NCI-H526 (cell line): ENCODE measurements at places on chromosomes 11 and 22.
A peak's percentile ranks its signal among the peaks of the same experiment; 100 is the strongest.

GRCh38 chr11:88312628-88313027 is 24.9 kb downstream of the CTSC start:
- no peak for DNase-seq

- no peak for DNase-seq
Observed at GRCh38 chr11:12846786-12847615, 162.1 kb upstream of the RASSF10 start.

DNA sequence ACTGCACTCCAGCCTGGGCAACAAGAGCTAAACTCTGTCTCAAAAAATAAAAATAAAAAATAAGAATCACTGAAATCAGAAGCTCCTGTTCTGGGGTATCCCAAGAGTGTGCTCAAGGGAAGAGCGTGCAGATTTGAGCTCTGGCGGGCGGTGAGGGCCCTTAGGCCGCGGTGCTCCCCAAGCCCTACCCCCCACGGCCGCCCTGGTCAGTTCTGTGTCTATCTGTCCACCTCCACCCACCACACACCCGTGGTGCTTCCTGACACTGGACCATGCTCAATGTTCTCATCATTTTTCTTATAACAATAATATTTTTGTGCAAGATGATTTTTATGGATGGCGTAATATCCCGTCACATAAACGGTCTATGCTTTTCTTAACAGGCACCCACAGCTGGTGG is 71.1 kb downstream of the RTL6 start:
- DNase-seq: no peak

GRCh38 chr11:933142-933851 is 7.6 kb downstream of the AP2A2 start:
- DNase-seq: no peak

GRCh38 chr11:2687223-2687530 is 12.6 kb downstream of the KCNQ1OT1 start:
- DNase-seq: no peak

GRCh38 chr11:103637295-103637694 is 399.1 kb upstream of the DDI1 start:
- no peak for DNase-seq

DNA sequence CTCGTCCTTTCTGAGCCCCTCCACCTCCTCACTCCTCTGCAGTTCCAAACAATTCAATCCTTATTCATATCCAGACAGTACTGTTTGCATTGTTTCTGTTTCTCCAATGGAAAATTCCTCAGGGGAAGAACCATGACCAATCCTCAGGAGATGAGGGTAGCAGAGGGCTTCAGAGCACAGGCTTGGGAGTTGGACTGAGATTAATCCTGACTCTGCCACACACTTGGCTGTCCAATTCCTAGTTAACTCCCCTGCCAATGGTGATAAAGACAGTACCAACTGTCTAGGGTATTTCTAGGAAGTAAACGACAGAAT is 58.0 kb downstream of the MICAL3 start:
- no peak for DNase-seq

DNA sequence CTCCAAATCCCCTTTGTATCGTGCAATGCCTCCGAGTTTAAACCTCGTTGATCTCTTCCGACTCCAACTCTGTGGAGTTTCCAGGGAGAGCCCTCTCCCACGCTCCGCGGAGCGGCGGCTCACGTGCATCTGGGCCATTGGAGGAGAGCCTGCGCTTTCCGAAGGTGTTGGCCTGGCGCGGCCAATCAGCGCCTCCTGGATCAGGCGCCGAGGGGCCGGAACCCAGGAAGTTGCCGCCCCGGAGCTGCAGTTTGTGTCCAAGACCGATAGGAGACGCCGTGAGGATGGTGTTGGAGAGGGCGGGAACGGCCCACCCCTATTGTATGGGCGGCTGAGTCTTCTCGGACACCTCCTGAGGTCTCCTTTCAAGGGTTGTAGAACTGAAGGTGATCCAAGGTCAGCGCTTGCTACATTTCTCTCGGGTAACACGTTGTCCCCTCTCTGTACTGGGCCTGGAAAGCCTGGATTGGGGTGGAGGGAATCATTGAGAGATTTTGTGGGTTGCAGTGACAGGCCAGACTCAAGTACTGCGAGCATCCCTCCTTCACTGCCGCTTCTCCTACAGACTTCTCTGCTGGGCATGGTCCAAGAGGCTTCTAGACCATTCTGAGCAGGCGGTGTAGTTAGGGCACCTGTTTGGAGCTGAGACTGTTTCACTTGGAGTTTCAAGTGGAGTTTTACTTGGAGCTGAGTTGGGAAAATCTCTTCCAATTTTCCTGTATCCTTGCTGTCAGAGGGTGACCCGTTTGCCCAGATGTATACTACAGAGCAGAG is 1.7 kb downstream of the ADAMTS15 start:
- peak; percentile 74 for DNase-seq

DNA sequence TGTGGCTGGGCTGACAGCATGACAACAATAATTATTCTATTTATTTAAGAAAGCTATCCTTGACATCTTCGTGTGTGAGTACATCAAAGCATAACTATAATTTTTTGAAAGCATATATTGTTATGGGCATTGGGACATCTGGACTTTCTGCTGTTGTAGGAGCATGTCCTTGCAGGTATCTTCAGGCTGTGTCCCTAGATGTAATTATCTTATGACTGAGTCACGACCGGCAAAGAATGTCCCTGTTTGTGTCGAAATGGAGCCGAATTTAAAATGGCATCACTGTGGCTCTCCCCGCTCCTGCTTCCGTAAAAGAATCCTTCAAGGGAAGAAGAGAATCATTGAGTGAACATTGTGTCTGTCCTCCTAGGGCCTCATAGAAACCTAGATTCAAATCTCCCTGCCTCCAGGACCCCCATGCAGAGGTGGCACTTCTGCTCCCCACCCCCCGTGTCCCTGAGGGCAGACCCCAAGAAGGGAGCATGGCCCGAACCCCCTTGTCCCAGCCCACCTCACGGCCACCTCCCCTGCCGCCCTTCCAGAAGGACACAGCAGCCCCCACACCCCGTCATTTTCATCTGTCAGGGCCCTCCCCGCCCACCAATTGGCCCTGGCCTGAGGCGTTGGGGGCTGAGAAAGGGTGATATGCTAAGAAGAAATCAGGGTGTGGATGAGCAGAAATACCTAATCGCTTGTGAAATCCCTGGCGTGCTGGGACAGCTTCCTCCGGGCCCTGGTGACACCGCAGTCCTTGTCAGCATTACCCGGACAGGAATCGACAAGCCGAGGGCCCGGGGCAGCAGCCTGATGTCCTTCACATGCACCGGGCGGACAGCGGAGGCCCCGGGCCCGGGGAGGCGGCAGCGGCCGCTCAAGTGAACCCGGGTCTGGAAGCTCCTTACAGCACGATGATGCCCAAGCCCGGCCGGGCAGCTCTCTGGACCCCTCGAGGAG is 48.6 kb upstream of the SLC22A12 start:
- no peak for DNase-seq

- no peak for DNase-seq
Observed at GRCh38 chr11:10893714-10894151, 35.9 kb upstream of the ZBED5 start.

GRCh38 chr22:49053578-49053977 is 774.1 kb downstream of the BRD1 start:
- DNase-seq: peak; percentile 6

DNA sequence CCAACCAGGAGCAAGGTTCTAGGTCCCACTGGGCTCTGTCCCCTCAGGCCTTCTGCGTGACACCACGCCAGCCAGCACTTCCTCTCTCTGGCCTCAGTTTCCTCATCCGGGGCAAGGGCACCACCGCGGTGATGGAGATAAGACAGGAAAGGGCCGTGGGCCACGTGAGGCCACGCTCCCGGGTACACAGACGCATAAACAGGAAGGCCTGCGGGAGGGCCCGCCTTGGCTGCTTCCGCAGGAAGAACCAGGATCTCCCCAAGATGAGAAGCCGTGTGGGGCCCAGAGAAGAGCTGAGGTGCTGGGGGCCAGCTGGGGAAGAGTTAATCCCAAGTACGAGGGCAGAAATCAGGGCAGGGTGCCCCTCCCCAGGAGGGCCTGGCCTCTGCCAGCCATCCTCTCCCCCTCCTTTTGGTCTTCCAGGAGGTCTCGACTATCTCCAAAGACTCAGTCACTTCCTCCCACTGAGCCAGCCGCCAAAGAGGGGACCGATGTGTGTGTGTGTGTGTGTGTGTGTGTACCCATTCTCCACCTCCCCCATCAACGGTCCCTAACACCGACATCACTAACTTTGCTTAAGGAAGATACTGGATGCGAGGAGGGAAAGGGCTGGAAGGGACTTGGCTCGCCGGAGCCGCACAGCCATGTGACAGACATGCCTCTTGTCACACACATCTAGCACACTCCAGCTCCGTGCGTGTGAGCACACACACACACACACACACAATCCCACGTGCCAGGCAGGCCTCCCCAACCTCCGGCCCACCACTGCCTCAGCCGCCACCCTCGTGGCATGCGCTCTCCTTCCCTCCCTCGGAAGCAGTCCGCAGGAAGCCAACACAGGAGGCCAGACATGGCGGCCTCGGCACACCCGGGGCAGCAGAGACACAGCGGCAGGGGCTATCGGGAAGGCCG is 1.4 kb downstream of the MFNG start:
- no peak for DNase-seq

- DNase-seq: no peak
Observed at GRCh38 chr11:124935548-124936514, at the start of gene HEPACAM. TSS of gene HEPACAM (minus strand) at chr11:124936047. CDS start at chr11:124936006, 41 bp downstream.

GRCh38 chr11:33924341-33924740 is 32.5 kb upstream of the LMO2 start:
- no peak for DNase-seq

DNA sequence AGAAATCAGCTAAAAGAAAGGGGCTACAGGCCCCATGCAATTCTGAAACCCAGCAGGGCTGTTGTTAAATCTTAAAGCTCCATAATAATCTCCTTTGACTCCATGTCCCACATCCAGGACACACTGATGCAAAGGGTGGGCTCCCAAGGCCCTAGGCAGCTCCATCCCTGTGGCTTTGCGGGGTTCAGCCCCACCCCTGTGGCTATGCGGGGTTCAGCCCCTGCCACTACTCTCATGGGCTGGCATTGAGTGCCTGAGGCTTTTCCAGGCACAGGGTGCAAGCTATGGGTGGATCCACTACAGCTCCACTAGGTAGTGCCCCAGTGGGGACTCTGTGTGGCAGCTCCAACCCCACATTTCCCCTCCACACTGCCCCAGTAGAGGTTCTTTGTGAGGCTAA is 8.7 kb upstream of the ZNF280A start:
- DNase-seq: no peak

- DNase-seq: no peak
Observed at GRCh38 chr22:42419243-42419881, 12.8 kb downstream of the NFAM1 start.

- peak; percentile 5 for DNase-seq
Observed at GRCh38 chr11:24496736-24497725, at the start of gene LUZP2. TSS of gene LUZP2 (plus strand) at chr11:24497053.

GRCh38 chr22:29213493-29213892 is 7.8 kb downstream of the EMID1 start:
- DNase-seq: no peak

GRCh38 chr11:108939135-108939534 is 274.3 kb downstream of the DDX10 start:
- DNase-seq: no peak

GRCh38 chr22:16955081-16955480 is 52.9 kb downstream of the GAB4 start:
- no peak for DNase-seq

- DNase-seq: no peak
Observed at GRCh38 chr11:28223577-28223976, 115.4 kb downstream of the METTL15 start.

- no peak for DNase-seq
Observed at GRCh38 chr11:76717816-76718215, 47.3 kb upstream of the LRRC32 start.

- no peak for DNase-seq
Observed at GRCh38 chr11:2664791-2665525, 34.8 kb downstream of the KCNQ1OT1 start.

DNA sequence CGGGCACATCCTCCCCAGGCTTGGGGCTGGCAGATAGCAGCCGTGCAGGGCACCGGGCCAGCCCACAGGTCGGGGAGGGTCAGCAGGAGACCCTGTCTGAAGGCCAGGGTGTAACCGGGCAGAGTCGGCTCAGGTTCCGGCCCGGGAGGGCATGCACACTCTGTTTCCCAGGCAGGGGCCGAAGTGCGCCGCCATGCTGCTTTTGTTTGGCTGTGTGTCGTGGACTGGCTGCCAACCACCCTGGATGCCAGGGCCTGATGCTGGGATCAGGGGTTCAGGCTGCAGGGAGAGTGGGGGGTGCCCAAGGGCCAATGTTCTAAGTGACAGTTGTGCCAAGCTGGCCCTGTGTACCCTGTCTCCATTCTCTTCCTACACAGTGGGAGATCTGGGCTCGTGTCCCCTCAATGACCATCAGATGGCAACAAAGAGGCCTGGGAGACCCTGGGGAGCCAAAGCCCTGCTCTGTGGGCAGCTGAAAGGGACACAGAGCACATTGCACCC is 120.9 kb upstream of the B3GAT1 start:
- DNase-seq: no peak

DNA sequence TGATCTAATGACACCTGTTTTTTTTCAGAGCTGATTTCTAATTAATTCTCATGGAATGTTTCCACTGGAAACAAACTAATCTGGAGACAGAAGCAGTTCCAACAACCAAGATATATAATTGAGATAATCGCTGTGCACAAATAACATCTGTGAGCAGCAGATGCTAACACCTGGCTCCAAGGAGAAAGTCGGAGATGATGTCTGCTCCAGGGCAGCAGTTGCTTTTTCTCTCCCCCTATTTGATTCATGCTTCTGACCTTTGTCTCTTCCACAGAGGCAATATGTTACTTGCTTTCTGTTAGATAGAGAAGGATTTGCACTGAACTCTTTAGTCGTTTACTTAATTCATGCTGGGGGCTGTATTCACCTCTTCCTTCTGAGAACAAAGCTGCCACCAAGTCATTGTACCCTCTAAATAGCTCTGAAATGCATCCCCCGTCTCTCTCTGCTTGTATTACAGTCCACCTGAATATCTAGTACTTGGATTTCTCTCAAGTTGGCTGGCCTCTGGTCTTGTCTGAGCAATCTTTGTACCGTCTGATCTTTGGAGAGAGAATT is 187.4 kb downstream of the MYO18B start:
- no peak for DNase-seq

GRCh38 chr11:117442869-117443239 is 115.2 kb downstream of the CEP164 start:
- DNase-seq: no peak

DNA sequence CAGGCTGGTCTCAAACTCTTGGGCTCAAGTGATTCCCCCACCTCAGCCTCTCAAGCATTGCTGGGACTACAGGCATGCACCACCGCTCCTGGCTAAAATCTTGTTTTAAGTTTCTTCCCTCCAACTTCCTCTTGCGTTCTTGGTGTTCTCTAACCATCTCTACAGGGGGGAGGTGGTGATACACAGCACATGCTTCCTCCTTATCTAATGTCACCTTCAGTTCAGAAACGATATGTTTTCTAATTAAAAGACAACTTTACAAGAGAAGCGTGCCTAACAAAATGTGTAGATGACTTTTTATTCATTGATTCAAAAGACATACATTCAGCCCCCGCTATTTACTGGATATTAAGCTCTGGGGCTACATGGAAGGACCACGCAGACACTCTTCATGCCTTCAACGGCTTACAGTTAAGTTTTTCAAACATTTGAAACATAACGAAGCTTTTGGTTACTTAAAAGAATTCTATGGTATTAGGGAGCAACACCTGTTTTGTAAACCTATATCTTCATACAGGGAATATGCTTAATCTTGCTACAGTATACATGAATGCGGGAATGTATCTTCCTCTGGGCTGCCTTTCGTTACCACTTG is 933 bp upstream of the DLAT start:
- no peak for DNase-seq

GRCh38 chr11:34408580-34409172 is 30.1 kb upstream of the CAT start:
- no peak for DNase-seq

GRCh38 chr22:22710719-22711531 is 66.5 kb downstream of the GGTLC2 start:
- DNase-seq: no peak

GRCh38 chr22:37677493-37677974 is 2.1 kb downstream of the LGALS1 start:
- DNase-seq: no peak
